ENCODE measurements at places on chromosomes 16 and 17. TPM values are rescaled to one million over a fixed set of nuclear protein-coding genes. Genes with fewer than 3 reads are reported as not detected.

DNA sequence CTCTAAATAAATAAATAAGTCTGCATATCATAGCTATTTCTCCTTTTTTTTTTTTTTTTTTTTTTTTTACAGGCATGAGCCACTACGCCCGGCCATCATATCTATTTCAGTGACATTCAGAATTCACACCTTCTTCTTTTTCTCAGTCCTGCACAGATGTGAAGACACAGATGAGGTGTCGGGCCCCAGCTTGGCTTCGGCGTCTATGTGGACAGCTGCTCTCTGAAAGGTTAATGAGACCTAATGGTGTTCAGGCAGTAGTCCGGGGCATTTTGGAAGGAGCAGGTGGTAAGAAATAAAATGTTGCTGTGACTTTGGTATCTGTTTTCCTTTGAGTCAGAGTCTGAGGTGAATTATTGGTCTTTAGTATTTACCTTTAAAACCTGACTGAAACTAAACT, 23.6 kb downstream of the TANGO6 start:
- no peak for DNase-seq

DNA sequence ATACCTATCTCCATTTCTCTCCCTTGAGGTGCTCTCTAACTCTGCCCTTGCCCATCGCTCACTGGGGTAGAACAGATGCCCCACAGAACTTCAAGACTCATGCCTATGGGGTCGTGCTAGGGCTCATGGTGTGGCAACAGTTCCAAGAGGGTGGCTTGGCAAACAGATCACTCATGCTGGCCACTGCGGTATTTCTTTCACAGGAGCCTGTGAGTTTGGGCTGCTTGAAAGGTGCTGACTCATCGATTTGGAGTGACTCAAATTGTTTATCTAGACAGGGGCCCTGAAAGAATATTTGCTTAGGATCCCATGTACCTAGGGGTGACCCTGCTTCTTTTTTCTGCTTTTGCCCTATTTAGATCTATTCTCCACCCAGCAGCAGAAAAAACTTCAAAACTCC, 69.9 kb downstream of the IRX5 start:
- DNase-seq, result no peak

DNA sequence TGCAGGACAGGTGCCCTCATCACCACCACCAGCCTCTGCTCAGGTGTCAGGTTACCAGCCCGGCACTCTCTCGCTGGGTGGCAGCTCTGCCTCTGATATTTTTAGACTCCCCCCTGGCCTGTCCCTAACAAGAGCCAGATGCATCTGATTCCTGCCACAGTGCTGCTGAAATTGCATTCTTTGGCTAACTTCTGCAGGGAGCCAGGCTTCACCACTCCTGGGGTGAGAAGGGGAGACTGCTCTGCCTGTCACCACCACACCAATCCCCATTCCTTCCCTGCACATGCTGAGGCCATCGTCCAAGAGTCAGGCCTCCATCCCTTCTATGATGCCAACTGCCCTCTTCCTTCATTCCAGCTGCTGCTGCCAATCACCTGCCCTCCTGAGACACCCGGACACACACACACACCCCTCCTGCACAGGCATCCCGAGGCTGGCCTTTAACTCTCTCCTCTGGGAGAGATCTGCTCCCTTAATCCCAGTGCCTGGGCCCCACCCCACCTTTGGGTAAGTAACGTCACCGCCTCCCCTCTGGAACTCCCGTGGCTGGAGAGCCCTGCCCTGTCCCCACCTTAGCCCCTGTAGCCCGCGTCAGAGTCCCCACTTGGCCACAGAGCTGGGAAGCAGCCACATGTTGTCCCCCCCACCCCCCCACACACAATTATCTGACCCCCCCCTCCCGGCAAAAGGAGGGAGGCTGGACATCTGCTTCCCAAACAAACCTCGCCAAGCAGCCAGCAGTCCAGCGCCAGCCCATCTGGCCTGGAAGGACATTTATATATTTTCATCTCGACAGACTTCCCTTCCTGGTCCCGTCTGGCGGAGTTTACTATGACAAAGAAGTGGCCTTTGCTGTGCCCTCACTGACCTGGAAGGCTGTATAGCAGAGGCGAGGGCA, 2.8 kb downstream of the EMP2 start:
- DNase-seq, result no peak

DNA sequence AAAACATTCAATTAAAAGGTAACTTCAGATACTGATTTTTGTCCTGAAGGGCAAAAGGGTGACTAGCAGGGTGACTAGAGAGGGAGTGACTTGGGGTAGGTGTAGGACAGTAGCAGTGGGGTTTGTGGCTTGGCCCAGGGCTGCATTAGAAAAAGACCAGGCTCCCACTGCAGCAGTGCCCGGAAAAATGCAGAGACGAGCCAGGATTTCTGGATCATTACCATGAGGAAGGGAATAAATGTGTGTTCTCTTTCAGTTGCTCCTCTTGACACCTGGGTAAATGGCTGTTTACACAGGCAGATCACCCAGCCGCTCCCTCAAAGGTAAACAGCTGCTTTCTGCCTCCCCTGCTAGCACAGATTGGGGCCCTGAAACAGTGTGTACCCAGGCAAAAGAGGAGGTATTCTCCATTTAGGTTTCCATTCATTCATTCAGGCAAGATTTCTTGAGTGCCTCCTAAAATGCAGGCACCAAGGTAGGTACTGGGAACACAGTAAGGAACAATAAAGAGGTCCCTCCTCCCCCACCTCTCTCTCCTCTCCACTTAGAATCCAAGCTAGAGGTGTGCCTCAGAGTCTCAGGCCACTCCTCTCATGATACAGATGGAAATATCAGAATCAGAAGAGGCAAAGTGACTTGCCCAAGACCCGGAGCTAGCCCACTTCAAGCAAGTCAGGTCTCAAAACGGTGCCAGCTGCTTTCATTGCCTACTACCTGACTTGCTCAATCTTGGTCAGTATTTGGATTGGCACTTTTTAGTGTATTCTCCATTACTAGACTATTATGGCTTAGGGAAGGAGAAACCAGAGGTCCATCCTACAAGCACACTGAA, 15.2 kb upstream of the TOX3 start:
- DNase-seq, result no peak

DNA sequence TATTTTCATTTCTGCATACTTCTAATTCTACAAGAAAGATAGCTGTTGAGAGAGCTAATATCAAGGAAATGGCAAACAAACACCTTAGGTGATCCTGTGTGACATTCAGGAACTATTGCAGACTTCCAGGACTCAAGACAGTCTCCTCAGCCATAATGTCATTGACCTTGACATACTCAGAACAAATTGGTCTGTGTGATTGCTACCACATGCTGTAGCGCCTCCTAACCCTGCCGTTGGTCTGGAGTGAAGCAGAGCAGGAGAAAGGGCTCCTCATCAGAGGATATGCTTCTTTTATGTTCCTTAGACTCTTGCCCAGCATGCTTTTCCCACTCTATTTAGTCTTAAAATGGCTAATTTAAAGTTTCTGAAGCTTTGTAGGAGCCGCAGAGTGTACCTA, 194.2 kb upstream of the TBX2 start:
- DNase-seq, result no peak

DNA sequence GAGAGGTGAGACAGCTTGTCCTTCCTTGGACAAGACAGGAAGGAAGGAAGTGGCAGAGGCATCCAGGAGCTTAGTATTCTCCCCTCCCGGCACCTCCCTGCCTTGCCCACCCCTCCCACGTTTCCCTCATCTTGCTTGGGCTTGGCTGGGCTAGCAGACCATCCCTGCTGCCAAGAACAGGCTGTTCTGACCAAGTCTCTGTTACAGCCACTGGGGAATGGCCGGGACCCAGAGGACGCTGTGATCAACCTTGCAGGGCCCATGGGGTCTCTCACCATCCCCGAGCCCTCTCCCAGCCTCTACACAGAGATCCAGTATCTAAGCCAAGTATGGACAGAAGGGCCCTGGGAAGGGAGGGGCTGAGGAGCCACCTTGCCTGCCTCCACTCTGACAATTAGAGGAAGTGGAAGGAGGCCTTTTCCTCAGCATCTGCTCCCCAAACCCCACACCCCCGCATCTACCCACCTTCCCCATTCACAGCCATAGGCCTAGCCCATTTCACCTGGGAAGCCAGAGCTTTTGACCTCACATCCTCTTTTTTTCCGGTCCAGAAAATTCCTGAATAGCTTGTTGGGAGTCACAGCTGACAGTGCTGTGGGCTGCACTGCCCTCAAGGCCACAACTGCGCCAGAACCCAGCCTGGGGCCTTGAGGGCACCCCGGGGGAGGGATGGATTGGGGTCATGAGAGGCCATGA, 14.1 kb downstream of the CD300LG start:
- no peak for DNase-seq

- peak; percentile 91 for DNase-seq
Measured at GRCh38 chr17:55722742-55723487, at the start of gene TMEM100. TMEM100 (minus strand) TSS chr17:55722864; CDS start chr17:55721070, 1,794 bp downstream.

SPNS2 gene
- 45.6 TPM for total RNA-seq

KREMEN2 gene
- not detected for total RNA-seq
